ENCODE measurements at places on chromosomes 4 and X. TPM values are rescaled to one million over a fixed set of nuclear protein-coding genes. Genes with fewer than 3 reads are reported as not detected.

- no peak for DNase-seq
Measured at GRCh38 chr4:182768838-182769237, 148.3 kb downstream of the DCTD start.

DNA sequence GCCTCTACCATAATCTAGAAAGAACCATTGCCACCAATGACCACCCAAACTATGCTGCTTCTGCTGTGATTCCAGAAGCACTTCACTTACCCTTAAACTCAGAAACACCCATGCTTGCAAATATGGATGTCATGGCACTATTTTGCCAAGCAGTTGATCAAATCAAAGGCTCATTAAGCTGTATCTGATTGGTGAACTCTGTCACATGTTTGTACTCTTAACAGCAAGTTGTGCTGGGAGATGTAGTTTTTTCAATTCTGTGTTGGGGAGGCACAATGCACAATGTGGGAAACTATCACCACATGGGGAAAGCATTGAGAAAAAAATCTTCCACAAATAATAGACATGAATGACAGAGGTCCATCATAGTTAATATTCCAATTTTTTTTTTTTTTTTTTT is 19.2 kb upstream of the SPCS3 start:
- DNase-seq = no peak

DNA sequence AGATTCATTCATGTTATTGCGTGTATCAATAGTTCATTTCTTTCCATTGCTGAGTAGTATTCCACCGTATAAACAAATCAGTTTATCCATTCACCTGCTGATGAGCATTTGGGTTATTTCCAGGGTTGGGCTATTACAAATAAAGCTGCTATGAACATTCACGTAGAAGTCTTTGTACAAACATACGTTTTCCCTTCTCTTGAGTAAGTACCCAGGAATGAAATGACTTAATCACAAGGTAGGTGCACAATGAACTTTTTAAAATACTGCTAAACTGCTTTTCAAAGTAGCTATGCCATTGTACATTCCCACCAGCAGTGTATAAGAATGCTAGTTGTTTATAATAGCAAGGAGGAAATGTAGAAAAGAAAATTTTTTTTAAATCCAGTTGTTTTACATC is 35.9 kb downstream of the SYTL4 start:
- DNase-seq = no peak

- no peak for DNase-seq
Measured at GRCh38 chr4:7815562-7815961, 124.1 kb downstream of the AFAP1 start.

- no peak for DNase-seq
Measured at GRCh38 chr4:37927434-37927833, 32.8 kb upstream of the PTTG2 start.

DNA sequence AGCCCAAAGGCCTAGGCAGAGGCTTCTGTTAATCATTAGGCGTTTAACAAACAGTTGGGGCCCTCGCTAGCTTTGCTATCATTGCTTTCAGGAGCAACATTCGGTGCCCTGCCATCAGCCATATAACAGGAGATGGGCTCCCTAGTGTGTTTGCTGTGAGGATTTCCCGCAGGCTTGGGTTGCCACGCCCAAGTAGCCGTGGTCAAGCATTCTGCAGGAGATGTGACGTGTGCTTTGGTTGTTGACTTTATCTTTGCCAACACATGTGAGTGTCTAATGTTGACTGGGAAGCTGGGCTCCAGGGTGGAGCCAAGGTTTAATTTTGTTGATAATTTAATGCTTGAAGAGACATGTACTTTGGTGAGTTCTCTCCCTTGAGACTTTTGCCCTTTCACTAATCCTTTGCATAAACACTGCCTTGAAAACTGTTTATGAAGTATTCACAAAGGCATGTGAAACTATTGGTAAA is 184.6 kb upstream of the KIT start:
- DNase-seq = no peak

GRCh38 chrX:129759576-129760061 is 20.1 kb upstream of the SASH3 start:
- no peak for DNase-seq

DNA sequence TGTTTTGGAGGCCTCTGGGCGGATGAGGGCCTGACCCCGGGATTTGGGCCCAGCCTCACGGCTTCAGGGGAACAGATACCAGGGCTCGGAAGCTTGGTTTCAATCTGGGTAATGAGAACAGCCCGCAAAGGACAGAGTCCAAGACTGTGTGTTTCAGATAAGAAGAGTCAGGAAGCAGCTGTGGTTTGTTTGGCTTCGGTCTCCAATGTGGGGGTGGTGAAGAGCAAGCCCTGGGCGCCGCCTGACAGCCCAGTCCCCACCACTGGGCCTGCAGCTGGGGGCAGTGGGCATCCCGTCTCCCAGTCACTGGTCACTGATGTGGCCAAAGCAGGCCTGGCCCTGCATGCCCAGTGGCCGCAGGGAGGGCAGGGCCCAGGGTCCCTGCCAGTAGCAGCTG is 9.1 kb downstream of the WFS1 start:
- DNase-seq = no peak

DNA sequence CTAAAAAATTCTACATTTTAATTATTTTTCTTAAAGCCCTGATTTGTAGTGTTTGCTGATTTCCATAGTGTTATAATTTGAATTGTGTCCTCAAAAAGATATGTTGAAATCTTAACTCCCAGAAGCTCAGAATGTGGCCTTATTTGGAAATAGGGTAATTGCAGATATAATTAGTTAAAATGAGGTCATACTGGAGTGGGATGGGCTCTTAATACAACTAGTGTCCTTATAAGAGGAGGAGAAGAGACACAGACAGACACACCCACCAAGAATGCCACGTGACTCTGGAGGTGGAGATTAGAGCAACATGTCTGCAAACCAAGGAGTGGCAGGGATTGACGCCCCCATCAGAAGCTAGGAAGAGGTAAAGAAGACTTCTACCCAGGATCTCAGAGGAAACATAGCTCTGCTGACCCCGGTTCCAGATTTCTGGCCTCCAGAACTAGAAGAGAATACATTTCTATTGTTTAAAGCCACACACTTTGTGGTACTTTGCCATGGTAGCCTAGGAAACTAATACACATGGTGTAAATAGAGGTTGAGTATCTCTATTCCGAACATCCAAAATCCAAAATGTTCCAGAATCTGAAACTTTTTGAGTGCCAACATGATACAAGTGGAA is 70.5 kb upstream of the IRF2 start:
- no peak for DNase-seq

PLK4 gene
- total RNA-seq = 14.1 TPM

DCAF16 gene
- total RNA-seq = 91.0 TPM

DNA sequence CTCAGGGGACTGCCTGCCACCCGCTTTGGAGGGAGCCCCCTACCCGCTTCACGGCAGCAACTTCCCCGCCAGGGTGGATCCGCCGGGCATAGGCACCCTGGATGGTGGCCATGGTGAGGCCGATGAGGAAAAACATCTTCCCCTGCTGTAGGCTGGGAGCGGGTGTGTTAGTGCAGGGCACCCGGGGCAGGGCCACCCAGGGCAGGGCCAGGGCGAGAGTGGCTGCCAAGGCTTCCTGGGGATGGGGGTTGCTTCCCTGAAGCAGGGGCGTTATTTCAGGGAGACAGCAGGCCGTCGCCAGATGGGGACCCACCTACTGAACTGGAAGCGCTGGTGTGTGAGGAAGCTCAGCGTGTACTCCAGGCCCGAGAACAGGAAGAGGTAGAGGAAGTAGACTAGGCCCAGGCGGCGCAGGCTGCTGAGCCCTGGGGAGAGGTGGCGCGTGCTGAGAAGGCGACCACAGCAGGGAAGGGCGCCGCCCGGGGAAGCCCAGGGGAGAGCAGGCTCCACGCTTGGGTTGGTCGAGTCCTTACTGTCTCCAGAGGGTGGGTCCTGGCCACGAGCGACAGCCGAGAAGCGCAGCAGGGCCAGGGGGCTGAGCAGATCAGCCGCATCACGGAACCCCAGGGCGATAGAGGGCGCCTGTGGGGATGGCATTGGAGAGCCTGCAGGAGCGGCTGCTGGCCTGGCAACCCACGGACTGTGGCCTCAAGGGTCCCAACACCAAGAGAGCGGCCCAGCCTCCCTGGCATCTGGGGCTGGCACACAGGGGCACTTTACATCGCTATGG is 31.5 kb downstream of the NOP14 start:
- DNase-seq = peak; percentile 17

- no peak for DNase-seq
Measured at GRCh38 chrX:57267308-57267707, 19.2 kb upstream of the FAAH2 start.

GRCh38 chr4:17063888-17064287 is 165.4 kb upstream of the LDB2 start:
- no peak for DNase-seq

- DNase-seq = no peak
Measured at GRCh38 chr4:143393195-143393594, 56.5 kb downstream of the GAB1 start.

DNA sequence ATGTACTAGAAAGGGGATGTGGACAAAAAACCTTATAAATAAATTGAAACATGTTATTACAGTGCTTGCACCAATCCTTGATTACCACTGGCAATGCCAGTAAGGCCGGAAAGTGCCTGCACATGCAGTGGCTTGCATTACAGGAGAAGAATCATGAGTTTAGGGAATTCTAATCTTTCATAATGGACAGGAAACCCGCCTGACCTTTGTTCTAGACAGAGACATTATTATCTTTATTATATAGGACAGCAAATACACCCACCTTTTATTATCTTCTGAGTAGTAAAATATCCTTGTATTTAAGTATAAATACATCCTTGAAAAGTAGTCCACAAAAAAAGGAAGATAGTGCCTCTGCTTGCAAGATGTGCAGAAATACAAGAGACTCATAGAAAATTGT is 379.9 kb upstream of the LCORL start:
- DNase-seq = no peak

NLGN3 gene
- 3.5 TPM for total RNA-seq

- no peak for DNase-seq
Measured at GRCh38 chr4:122992057-122992456, 69.7 kb upstream of the NUDT6 start.

DNA sequence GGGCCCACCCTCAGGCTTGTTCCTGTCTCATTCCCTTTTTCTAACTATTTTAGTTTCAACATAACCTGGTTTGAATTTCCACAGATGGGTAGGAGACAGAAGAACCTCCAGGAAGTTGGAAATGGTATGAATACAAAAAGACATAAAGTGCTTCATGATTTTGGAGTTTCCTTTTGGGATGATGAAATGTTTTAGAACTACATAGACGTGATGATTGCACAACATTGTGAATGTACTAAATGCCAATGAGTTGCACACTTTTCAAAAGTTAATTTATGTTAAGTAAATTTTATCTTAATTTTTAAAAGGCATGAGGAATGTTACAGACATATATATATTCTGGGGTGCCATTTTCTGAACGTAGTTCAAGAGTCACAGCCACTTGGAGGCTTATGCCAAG is 41.1 kb upstream of the IBSP start:
- no peak for DNase-seq

- DNase-seq = peak; percentile 21
Measured at GRCh38 chr4:55124322-55125076, 896 bp downstream of the KDR start.

DNA sequence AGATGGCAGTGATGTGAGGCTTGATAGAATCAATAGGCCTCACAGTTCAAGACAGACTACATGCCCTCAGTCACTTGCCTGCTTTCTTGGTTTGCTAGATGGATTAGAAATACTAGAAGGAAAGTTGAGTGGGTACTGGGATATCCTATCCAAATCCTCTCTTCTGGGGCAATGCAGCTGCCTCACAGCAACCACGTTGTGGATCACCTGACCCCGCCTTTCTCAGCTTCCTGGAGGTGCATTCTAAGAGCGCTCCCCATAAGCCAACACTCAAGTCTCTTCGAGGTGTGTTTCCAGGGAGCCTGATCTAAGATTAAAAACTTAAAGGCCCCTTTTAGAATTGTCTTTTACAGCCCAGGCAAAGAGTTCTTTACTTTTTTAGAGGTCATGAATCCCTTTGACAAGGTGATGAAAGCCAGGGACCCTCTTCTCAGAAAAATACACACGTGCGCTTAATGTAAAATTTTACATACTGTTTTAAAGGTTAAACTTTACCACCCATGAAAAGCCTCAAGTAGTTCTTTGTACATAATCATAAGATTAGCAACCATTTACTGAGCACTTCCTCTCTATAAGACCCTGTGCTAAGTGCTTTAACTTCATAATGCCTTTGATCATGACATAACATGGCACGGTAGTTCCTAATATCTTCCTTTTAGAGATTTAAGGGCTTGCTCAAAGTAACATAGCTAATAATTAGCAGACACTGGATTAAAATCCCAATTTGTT is 840 bp upstream of the RPL34 start:
- DNase-seq = no peak

NALF2 gene
- total RNA-seq = 0.11 TPM

DNA sequence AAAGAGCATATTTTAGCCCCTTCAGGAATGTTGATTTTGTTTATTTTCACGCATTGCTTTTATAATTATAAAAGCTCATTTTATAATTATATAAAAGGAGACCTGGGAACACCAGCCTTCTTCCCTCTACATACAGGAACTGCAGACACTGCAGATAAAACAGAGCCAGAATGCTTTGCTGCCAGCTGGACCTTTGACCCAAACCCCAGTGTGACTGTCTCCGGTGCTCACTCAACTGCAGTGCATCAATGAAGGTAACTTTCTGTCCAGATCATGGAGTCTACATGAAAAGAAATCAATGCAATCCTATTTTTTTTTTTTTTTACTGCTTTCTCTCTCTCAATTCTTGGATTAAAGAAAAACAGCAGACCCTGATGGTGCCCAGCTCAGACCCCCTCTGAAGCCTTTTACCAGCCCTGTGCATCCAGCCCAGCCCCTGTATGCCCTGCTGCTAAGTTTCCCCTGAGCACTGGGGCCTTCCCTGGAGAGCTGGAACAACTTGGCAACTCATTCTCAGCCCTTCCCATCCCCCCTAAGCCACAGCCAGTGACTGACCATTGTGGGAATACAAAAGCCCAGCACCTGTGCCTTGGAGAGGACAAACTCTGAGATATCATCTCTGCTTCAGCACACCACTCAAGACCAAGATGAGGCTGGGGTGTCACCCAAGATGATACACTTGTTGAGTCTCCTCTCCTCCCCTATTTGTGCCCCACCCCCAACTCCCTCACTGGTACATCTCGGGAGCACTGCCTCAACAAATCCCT is 182.1 kb downstream of the EVC2 start:
- DNase-seq = no peak

ARSJ gene
- 3.1 TPM for total RNA-seq

C4orf17 gene
- total RNA-seq = not detected

GRCh38 chr4:718460-718859 is 12.8 kb downstream of the PCGF3 start:
- DNase-seq = no peak

DNA sequence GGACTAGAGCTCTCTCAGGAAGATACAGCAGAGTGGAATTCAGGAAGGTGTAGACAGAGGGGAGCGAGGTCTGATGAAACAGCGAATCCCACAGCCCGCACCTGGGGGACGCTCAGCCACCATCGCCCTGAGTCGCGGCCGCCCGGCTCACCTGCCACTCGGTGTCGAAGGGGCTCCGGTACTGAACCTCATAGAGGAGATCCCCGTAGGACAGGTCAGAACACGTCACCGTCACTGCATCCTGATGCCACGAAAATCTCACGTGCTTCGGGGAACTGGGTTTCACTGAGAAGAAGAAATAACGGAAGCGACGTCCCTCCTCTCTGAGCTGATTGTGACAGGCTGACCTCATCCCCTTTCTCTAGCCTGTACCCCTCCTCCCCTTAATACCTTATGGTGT is 10.2 kb downstream of the CRLF2 start:
- DNase-seq = peak; percentile 32
